NCI-H446 (cell line): ENCODE measurements at places on chromosomes 12 and 14.

DNA sequence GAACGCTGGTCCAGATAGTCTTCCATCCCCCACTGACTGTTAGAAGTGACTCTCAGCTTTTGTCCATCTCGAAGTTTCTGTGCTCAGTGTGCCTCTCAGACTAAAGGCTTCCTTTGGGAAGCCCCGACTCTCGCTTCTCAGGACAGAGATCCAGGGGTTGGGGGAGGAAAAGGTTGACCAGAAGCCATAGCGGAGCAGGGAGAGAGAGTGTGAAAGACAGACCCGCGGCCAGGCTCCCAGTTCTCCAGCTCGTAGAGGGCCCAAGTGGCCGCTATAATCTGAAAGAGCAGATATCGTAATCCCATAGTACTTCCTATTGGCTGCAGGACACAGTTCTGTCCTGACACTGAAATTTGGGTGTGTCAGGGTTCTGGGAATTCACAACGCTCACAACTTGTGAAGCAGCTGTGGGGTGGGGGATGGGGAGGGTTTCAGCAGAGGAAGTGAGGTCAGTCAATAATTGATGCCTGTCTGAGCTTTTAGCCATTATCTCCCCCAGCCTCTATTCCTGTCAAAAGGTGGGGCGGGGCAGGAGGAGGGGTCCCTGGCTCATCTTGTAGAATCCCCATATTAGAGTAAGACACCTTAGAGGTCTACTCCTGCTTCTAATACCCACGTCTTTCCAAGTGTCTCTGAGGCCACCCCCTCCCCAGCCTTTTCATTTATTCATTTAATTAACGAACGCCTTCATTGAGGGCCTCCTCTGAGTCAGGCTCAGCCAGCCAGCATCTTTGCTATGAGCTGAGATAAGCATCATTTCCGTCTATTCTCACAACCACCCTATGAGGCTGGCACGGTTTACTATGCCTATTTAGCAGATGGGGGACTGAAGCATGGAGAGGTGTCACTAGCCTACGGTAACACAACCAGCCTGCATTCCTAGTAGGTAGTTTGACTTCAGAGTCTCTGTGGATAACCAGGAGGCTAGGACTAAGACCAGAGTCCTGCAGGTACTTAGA, 1.6 kb upstream of the ACVRL1 start:
- DNase-seq, result no peak

GRCh38 chr14:76844223-76844622, 18.0 kb downstream of the LRRC74A start:
- DNase-seq, result no peak

- DNase-seq, result no peak
Measured at GRCh38 chr12:13000616-13000924, 505 bp upstream of the HEBP1 start.

DNA sequence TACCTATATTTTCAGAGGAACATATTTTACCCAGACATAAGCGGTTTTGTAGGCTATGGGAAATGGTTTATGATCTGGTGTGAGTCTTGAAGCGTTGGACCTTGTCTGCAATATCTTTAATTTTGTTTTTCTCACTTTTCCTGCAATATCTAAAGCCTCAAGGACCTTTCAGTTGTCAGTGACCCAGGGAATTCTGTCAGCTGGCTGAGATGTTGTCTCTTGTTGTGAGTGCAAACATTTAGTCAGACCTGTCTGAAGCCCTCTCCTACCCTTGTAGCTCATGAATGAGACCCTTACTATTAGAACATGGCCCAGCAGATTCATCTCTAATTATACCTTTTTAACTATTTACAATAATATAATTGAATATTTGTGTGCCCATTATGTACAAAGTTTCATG, 53.6 kb downstream of the SPATA7 start:
- no peak for DNase-seq

- peak; percentile 80 for DNase-seq
Measured at GRCh38 chr14:89382901-89383845, 33.9 kb downstream of the FOXN3 start.

- peak; percentile 27 for DNase-seq
Measured at GRCh38 chr12:107990325-107990724, 138.8 kb upstream of the WSCD2 start.

DNA sequence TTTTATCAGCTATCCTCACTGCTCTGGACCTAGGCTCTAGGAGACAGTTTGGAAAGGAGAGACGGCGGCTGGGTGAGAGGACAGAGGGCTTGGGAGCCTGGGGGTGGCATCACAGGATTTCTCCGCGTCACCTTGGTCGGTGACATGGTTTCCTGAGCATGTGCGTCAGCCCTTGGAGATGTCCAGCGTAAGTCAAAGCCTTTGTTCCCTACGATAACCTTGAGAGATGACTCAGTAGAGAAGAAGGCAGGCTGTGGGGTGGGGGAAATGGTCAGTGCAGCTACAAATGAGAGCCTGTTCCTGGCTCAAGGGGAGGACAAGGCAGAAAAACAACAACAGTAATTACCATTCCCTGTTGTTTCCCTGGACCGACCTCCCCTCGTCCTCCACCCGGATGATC, 90.2 kb upstream of the TBX3 start:
- DNase-seq, result no peak

- DNase-seq, result no peak
Measured at GRCh38 chr14:96895658-96896271, 98.6 kb downstream of the VRK1 start.

GRCh38 chr12:43824207-43824775, 11.6 kb upstream of the TMEM117 start:
- no peak for DNase-seq

DNA sequence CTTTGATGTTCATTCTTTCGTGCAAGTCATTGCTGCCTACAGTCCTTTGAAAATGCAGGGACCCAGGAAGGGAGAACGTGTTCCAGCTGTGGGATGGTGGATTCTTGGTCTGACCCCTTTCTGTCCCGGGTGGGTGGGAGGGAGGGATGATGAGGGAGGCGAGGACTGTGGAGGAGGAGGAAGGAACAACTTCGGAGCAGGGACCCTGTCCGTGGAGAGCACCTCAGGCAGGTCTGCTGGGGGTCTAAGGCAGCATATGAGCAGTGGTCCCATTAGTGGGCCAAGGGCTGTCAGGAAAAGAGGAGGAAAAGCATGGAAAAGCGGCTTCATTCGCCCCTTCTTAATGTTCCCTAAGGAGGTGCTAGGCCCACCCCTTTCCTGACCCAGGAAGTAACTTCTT, 36.0 kb downstream of the CACNA2D4 start:
- no peak for DNase-seq

GRCh38 chr12:110677206-110677911, 11.6 kb downstream of the HVCN1 start:
- DNase-seq, result no peak

DNA sequence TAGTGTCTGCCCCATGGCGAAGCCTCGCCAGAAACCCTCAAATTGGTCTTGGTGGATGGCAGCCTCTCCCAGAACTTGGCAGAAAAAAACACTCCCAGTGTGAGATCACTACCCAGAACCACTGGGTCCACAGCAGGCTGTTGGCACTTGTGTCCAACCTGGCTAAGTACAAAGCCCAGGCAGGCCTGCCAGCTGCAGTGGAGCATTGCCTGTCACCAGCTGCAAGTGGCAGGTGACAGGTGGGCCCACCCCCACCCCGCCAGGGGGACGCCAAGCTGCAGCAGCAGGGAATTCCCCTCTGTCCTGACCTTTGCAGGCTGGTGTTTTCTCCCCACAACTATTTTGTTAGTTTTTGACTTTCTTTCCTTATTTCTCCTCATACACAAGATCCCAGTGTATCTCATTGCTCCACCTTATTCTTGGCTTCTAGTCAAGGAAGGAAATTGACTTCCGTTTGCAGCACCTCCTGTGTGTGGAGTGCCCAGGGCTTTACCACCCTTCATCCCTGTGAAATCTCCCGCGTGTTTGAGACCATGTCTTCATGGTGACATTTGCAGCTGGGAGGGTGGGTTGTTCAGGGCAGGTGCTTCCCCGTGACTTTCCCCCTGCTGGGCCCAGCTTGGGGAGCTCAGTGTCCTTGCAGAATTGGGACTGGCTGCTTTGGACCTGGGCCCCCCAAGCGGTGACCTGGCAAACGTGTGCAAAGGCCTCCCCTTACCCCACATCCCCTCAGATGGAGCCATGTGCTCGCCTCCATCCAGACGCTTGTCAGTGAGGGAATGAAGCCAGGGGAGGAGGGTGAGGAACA, 73.8 kb upstream of the RIN3 start:
- no peak for DNase-seq

- no peak for DNase-seq
Measured at GRCh38 chr12:6807170-6807569, 14.5 kb upstream of the GPR162 start.

DNA sequence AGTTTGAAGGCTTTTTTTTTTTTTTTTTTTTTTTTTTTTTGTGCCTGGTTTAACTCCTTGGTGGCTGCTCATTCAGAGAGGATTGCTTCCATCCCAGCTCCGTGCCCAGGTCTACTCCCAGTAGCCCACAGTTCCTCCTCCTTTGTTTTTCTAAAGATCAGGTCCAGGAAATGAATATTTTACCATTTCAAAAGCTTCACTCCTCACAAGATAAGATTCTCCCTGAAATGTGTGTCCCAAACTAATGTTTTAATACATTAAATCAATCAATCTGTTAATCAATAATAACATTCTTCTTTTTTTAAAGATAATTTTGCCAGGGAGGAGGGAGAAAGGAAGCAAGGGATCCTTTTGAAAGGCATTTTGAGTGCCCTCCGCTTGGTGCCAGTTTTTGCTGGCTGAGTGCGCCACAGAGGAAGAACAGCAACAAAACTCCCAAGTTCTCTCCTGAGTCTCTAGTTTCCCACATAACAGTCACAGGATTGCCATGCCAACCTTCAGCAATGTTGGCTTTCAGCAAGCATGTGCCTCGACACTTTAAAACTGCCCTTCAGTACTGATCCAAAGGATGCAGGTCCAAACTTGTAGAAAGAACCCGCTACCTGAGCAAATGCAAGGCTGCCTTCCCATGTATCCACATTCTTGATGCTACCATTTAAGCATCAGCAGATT, 99.2 kb downstream of the RMST start:
- DNase-seq, result no peak

DNA sequence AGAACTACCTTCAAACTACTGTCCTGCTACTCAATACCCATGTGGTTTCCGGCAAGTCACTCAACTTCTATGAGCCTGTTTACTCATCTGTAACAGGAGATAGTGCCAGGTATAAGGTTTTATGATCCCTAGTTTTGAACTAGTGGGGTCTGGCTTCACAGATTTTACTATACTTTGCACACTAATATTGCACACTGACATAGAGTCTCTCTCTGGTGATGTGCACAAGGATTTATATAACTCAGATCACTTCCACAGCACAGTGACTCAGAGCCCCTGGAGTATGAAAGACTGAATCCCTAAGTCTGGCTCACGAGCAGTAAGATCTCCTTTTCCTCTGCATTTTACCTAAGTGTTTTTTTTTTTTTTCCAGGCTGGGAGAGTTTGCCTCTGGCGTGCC, 69.7 kb upstream of the SLC38A2 start:
- DNase-seq, result no peak

DNA sequence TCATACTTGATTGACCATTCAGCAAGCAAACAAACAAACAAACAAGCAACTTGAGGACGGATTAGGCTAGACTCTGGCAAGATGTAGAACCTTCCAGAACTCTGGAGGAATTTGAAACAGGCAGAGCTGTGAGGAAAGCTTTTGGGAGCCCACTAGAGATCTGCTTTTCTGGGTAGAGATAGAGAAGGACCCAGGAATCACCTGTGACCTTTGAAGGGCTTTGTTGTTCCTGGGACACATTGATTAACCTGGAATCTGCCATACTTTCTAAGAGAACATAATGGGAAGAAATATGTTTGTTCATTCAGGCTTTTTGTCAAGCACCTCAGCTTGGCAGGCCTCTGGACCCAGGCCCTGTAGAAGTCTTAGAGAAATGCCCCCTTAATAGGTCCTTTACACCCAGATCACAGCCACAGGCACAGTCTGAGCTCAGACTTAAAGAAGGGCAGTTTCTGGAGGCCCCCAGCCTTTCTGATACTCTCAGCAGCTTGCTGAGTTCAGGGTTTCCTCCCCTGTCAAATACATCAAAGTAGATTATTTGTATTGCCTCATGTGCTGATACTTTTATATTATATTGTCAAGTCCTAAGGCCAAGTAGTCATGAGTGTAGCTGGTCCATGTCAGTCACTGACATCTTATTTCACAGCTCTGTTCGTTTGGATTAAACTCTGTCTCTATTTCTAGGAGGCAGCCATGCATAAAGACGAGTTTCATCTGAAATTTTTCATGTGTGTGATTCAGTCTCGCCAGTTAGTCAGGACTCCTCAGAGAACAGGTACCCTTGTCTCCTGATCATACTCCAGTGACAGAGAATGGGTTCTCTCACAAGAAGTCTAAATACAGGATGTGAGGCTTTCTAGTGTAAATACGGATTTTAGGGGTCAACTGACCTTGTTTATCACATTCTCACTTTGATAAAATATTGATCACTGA, 1.1 kb upstream of the SENP1 start:
- DNase-seq, result no peak

DNA sequence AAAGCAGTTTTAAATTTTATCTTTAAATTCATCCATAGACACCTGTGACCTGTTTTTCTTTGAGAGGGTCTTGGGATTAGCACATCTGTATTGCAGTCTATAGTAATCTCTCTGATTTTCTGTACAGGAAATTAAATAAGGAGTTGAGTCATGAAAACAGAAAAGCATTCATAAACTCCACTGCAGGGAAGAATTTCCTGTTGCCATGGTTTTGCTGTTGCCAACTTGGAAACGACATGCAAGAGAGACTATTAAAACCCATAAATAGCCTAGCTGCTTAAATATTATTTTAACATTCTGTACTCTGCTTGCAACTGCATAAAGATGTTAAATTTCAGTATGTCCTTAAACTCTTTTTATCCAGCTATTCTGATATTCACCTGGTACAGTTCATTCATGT, 281.0 kb upstream of the RGS6 start:
- no peak for DNase-seq

DNA sequence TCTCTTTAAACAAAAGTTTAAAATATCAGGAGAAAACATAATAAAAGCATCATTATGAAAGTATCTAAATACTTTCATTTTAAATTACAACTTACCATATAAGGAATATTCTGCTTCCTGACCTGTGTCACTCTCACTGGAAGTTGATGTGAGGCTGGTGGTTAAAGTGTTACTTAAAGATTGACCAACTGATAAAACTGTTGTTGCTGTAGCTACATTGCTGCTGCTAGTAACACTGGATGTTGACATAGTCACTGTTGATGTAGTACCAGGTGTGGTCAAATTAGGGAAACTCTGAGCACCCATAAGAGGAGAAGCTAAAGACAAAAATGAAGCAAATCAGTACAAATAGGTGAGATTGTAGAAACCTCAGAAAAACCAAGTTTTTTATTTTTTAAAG, 79.9 kb downstream of the HECTD1 start:
- no peak for DNase-seq
